Left renal cortex interstitium (tissue), 4 donors: ENCODE measurements at places on chromosomes 5 and 9. TPM values are rescaled to one million over a fixed set of nuclear protein-coding genes. Genes with fewer than 3 reads are reported as not detected.

ATP6V1G1 gene
- polyA plus RNA-seq: 255 TPM

C5orf52 gene
- polyA plus RNA-seq: not detected

OR1L8 gene
- 0.22 TPM for polyA plus RNA-seq

C9 gene
- polyA plus RNA-seq: 0.37 TPM

BAAT gene
- polyA plus RNA-seq: 0.05 TPM

TLE1 gene
- 70.0 TPM for polyA plus RNA-seq

SCGB3A1 gene
- polyA plus RNA-seq: 0.56 TPM

NUDT12 gene
- 33.7 TPM for polyA plus RNA-seq
